A549 (cell line): ENCODE measurements at places on chromosomes 7 and 10.

GRCh38 chr10:91444211-91445182 is 34.4 kb downstream of the HECTD2 start:
- no peak for DNase-seq

GRCh38 chr10:102515724-102516123 is 12.0 kb downstream of the SUFU start:
- no peak for DNase-seq

DNA sequence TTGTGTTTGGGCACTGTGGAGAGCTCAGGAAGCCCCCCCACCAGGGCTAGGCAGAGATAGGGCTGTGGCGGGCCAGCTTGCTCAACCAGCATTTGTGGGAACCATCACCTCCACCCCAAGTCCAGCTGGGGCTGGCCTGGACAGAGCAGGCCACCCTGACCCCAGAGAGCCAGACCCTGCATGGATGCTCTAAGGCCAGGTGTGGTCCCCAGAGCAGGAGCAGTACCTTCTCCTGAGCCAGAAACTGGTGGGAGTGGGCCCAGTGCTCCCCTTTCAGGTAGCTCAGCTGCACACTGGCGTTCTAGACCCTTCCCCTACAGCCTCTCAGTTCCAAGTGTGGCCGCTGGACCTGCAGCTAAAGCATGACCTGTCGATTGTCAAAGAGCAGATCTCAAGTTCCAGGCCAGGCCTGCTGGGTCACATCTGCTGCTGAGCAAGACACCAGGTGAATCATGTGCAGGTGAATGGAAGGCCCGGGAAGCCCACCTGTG is 57.2 kb downstream of the RASGEF1A start:
- DNase-seq: no peak

- DNase-seq: no peak
Measured at GRCh38 chr10:78065611-78066010, 31.9 kb downstream of the RPS24 start.

- DNase-seq: no peak
Measured at GRCh38 chr7:28520074-28521015, 108.0 kb downstream of the CREB5 start.
